ENCODE measurements at places on chromosomes 12 and 14. TPM values are rescaled to one million over a fixed set of nuclear protein-coding genes. Genes with fewer than 3 reads are reported as not detected.

GRCh38 chr12:31011746-31012566 lies 61.7 kb upstream of the DDX11 start:
- H3K4me3 ChIP-seq = no peak overlapping the region
- H3K27me3 ChIP-seq = no peaks in the 10 kb centered on the region
- DNase-seq = no peak
- H3K27ac ChIP-seq = no peak overlapping the region
- H3K4me1 ChIP-seq = no peaks in the 10 kb centered on the region

DNA sequence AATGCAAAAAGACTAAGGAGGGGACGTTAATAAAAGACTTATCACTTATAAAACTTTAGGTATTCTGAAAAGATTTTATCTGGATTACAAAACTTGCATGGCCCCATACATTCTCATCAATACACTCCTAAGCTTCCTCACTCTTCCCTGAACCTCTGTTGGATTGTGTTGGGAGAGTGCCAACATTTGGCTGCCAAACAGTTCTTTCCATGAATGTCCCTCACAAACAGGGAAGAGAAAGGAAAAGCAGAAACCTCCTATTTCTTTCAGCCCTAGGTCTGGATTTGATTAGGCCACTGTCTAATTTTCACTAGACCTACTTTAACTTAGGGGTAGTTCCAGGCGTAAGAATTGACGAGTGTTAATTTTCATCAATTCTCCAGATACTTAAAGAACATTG lies 11.7 kb downstream of the PTHLH start:
- H3K27ac ChIP-seq = no peak overlapping the region
- no peaks in the 10 kb centered on the region for H3K27me3 ChIP-seq

- H3K36me3 ChIP-seq = peaks cover 25% of the 10 kb centered on the region
- H3K27me3 ChIP-seq = no peaks in the 10 kb centered on the region
- DNase-seq = no peak
- no peak overlapping the region for H3K4me3 ChIP-seq
These were observed 53.8 kb upstream of the DHRS4 start for GRCh38 chr14:23899788-23900187.

DNA sequence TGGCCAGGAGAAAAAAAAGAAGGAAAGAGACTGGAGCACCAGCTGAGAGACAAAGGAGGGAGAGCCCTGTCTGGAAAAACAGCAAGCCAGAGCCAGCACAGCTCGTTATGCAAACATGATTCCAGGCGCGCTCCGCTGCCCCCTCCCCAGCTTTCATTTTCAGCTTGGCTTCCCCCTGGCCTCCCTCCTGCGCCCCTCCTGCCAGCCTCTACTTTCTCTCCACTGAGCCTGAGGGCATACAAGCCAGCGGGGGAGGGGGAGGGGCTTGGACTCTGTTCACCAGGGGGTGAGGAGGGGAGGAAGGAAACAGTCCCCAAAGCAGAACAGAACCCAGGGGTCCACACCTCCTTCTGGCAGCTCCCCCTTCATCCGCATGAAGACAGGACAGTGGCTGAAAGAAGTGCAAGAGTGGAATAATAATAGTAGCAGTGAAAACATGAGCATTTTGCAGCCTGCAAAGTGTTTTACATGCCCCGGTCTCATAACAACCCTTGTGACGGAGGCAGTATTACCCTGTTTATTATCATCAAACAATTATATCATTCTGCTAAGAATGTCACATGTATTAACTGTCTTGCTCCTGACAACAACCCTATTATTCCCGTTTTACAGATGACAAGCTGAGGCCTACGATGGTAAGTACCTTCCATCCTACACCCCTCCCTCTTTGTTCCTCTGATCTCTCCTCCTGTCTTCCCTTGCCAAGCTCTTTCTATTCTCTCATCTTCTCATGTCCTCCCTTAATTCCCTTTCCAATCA lies 24.2 kb downstream of the SMUG1 start:
- no peaks in the 10 kb centered on the region for H3K27me3 ChIP-seq
- DNase-seq = peak; percentile 64
- peaks cover 2% of the 10 kb centered on the region for H3K4me1 ChIP-seq
- no peak overlapping the region for H3K4me3 ChIP-seq
- peaks cover 2% of the 10 kb centered on the region for H3K36me3 ChIP-seq
- H3K27ac ChIP-seq = no peak overlapping the region

Gene B4GALNT1
- total RNA-seq = 2.6 TPM
